ENCODE measurements at places on chromosomes 5 and 9.
A peak's percentile ranks its signal among the peaks of the same experiment; 100 is the strongest.

GRCh38 chr5:38783011-38783561, 62.7 kb upstream of the OSMR start:
- H3K4me1 ChIP-seq = peaks cover 29% of the 10 kb centered on the region
- peak overlapping the region; percentile 92 for H3K27ac ChIP-seq
- peak; percentile 91 for DNase-seq
- H3K36me3 ChIP-seq = peaks cover 7% of the 10 kb centered on the region
- peak overlapping the region; percentile 28 for H3K4me3 ChIP-seq
- H3K27me3 ChIP-seq = no peaks in the 10 kb centered on the region

DNA sequence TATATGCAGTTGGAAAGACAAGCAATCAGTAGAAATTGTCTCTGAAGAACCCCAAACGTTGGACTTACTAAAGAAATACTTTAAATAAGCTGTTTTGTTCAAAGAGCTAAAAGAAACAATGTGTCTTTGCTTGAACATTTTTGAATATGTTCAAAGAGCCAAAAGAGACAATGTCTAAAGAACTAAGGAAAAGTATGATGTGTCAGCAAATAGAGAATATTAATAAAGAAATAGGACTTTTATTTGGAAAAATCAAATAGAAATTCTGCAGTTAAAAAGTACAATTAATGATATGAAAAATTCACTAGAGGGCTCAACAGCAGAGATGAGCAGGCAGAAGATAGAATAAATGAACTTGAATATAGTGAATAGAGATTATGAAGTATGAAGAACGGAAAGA, 19.2 kb downstream of the TAS2R1 start:
- H3K27ac ChIP-seq = no peak overlapping the region
- H3K4me3 ChIP-seq = no peak overlapping the region
- H3K27me3 ChIP-seq = no peaks in the 10 kb centered on the region
- H3K4me1 ChIP-seq = no peaks in the 10 kb centered on the region
- DNase-seq = no peak
- peaks cover 11% of the 10 kb centered on the region for H3K36me3 ChIP-seq

- no peak for DNase-seq
- H3K27me3 ChIP-seq = no peaks in the 10 kb centered on the region
- no peaks in the 10 kb centered on the region for H3K4me1 ChIP-seq
- H3K4me3 ChIP-seq = no peak overlapping the region
- no peaks in the 10 kb centered on the region for H3K36me3 ChIP-seq
These were observed 1022.3 kb downstream of the EFNA5 start for GRCh38 chr5:106648401-106648800.

DNA sequence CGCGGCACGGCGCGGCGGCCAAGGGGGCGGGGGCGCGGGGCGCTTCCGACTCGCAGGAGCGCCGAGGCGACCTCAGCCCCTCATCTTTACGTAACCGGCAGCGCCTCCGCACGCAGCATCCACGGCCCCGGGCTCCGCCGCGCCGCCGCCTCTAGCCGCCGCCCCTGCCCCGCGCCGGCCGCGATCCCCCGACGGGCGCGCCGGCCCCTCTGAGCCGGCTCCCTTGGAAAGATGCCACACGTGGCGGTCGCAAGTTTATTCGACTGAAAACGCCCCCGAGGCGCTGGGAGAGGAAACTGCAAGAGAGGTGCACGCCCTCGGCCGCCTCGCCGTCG, 1.0 kb downstream of the KLF9 start:
- no peak for DNase-seq
- H3K27me3 ChIP-seq = peaks cover 13% of the 10 kb centered on the region
- peak overlapping the region; percentile 100 for H3K27ac ChIP-seq
- peaks cover 7% of the 10 kb centered on the region for H3K36me3 ChIP-seq
- H3K4me1 ChIP-seq = peaks cover 46% of the 10 kb centered on the region

GRCh38 chr9:98099898-98100297, 19.1 kb downstream of the TRIM14 start:
- no peaks in the 10 kb centered on the region for H3K36me3 ChIP-seq
- no peaks in the 10 kb centered on the region for H3K4me1 ChIP-seq
- no peak overlapping the region for H3K27ac ChIP-seq
- H3K27me3 ChIP-seq = peaks cover 1% of the 10 kb centered on the region
- no peak overlapping the region for H3K4me3 ChIP-seq

- H3K27me3 ChIP-seq = no peaks in the 10 kb centered on the region
- H3K36me3 ChIP-seq = no peaks in the 10 kb centered on the region
- H3K4me3 ChIP-seq = no peak overlapping the region
- H3K4me1 ChIP-seq = no peaks in the 10 kb centered on the region
- no peak overlapping the region for H3K27ac ChIP-seq
- DNase-seq = peak; percentile 1
These were observed 68.8 kb upstream of the PPP2R2B start for GRCh38 chr5:146947181-146947941.

DNA sequence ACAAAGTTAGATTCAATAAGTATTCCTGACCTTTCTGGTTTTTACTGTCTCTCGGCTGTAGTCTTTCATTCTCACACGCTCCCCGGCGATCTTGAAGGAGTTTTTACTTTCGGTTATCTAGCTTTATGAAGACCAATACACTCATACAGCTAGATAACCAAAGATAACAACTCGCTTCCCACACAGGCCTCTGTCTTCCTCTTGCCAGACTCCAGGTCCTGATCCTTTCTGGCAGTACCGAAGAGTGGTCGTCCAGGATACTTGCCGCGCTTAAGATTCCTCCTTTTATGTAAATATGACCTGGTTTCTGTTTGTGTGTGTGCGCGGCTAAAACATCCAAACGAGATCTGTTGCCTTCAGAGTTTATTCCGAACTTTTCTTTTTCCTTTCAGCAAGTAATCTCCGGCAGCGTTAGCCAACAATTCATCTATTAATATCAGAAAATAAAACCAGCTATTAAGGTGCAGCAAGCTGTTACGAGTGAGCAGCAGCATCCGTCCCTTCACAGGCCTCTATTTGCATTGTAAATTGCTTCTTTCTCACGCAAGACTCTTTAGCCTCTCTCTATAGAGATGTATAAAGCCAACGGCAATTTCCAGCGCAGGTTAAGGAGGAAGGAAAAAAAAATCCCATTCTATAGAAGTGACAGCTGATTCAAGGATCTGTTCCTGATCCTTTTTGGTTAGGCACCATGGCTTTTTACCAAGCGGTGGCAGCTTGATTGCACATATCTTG, 216.1 kb downstream of the MEF2C start:
- H3K4me3 ChIP-seq = peak overlapping the region; percentile 83
- H3K27me3 ChIP-seq = peaks cover 42% of the 10 kb centered on the region
- H3K27ac ChIP-seq = no peak overlapping the region
- no peaks in the 10 kb centered on the region for H3K36me3 ChIP-seq
- H3K4me1 ChIP-seq = peaks cover 26% of the 10 kb centered on the region

GRCh38 chr5:54360089-54360488, 49.7 kb upstream of the ARL15 start:
- peaks cover 57% of the 10 kb centered on the region for H3K4me1 ChIP-seq
- H3K27ac ChIP-seq = peak overlapping the region; percentile 38
- peak; percentile 54 for DNase-seq
- H3K36me3 ChIP-seq = peaks cover 10% of the 10 kb centered on the region
- H3K27me3 ChIP-seq = no peaks in the 10 kb centered on the region

- H3K4me1 ChIP-seq = peaks cover 95% of the 10 kb centered on the region
- peak; percentile 98 for DNase-seq
- peaks cover 7% of the 10 kb centered on the region for H3K27me3 ChIP-seq
- H3K4me3 ChIP-seq = peak overlapping the region; percentile 80
- H3K36me3 ChIP-seq = no peaks in the 10 kb centered on the region
These were observed 38.8 kb upstream of the GLRX start for GRCh38 chr5:95861221-95861863.

- H3K36me3 ChIP-seq = peaks cover 5% of the 10 kb centered on the region
- no peaks in the 10 kb centered on the region for H3K27me3 ChIP-seq
- no peaks in the 10 kb centered on the region for H3K4me1 ChIP-seq
- H3K4me3 ChIP-seq = no peak overlapping the region
- H3K27ac ChIP-seq = no peak overlapping the region
These were observed 649.9 kb downstream of the IRX1 start for GRCh38 chr5:4245511-4245910.

- no peaks in the 10 kb centered on the region for H3K4me1 ChIP-seq
- no peaks in the 10 kb centered on the region for H3K36me3 ChIP-seq
- H3K27ac ChIP-seq = no peak overlapping the region
- H3K4me3 ChIP-seq = no peak overlapping the region
- H3K27me3 ChIP-seq = no peaks in the 10 kb centered on the region
These were observed 128.9 kb upstream of the SPEF2 start for GRCh38 chr5:35488791-35489190.
